ENCODE measurements at places on chromosomes 1 and 21.

- no peak for DNase-seq
Observed at GRCh38 chr1:154772606-154773506, 97.2 kb downstream of the KCNN3 start.

- DNase-seq: no peak
Observed at GRCh38 chr1:44408212-44408582, 3.1 kb downstream of the RNF220 start.

- DNase-seq: no peak
Observed at GRCh38 chr1:161502181-161502580, 3.1 kb upstream of the FCGR2A start.

- DNase-seq: peak; percentile 55
Observed at GRCh38 chr1:6489799-6490180, 1.7 kb downstream of the PLEKHG5 start.

GRCh38 chr1:105636052-105636451 lies 1420.4 kb upstream of the PRMT6 start:
- DNase-seq: no peak

GRCh38 chr1:97384294-97384968 lies 536.4 kb downstream of the DPYD start:
- peak; percentile 61 for DNase-seq

GRCh38 chr1:157697781-157698569 lies 2.6 kb downstream of the FCRL3 start:
- DNase-seq: no peak

GRCh38 chr1:107339775-107340174 lies 198.9 kb downstream of the NTNG1 start:
- peak; percentile 78 for DNase-seq

DNA sequence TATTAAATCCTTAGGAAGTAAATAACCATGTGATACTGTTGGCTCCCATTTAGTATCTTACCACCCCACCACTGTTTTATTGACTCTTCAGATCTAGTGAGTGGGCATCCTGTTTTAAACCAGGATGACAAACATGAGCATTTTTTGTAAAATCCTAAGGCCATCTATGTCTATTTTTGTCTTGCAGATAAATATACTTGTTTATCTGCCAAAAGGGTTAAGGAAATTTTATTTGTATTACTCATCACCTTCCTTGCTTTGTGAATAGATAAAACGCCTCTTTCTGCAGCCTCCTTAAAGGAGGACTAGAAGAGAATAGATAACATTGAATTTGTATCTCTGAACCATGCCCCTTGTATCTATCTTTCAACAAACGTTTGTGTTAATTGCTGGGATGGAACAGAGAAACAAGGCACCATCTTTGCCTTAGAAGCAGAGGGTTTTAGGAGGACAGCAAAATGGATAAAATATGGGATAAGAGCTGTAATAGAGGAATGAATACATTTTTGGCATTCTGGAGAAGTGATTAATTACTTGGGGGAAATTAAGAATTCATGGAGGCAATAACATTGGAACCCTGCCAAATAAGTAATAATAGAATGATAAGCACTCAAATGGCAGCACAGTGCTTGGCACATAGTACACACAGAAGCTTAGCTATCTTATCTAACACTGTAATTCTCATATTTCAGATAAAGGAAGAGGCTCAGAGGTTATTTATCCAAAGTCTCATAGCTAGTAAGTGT lies 14.7 kb downstream of the YTHDF2 start:
- no peak for DNase-seq
